Lung (tissue), 17 donors: ENCODE measurements at places on chromosomes 1 and 21.

- no peak for DNase-seq
Measured at GRCh38 chr21:46171585-46171984, 12.7 kb downstream of the SPATC1L start.

- no peak for DNase-seq
Measured at GRCh38 chr1:86939406-86939805, 25.0 kb downstream of the HS2ST1 start.

DNA sequence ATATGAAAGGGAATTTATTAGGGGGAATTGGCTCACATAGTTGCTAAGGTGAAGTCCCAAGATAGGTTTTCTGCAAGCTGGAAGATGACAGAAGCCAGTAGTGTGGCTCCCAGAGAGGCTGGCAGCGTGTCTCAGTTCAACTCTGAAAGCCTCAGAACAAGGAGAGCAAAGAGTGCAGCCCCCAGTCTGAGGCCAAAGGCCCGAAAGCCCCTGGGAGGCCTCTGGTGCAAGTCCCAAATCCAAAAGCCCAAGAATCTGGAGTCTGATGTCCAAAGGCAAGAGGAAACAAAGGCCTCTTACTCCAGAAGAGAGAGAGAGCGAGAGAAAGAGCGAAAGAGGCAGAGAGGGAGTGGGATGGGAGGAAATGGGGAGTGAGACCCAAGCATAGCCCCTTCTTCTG is 18.3 kb downstream of the KCNA2 start:
- DNase-seq = no peak

GRCh38 chr1:226949401-226949800 is 9.3 kb downstream of the COQ8A start:
- no peak for DNase-seq

GRCh38 chr1:219875860-219876259 is 52.5 kb downstream of the SLC30A10 start:
- no peak for DNase-seq

DNA sequence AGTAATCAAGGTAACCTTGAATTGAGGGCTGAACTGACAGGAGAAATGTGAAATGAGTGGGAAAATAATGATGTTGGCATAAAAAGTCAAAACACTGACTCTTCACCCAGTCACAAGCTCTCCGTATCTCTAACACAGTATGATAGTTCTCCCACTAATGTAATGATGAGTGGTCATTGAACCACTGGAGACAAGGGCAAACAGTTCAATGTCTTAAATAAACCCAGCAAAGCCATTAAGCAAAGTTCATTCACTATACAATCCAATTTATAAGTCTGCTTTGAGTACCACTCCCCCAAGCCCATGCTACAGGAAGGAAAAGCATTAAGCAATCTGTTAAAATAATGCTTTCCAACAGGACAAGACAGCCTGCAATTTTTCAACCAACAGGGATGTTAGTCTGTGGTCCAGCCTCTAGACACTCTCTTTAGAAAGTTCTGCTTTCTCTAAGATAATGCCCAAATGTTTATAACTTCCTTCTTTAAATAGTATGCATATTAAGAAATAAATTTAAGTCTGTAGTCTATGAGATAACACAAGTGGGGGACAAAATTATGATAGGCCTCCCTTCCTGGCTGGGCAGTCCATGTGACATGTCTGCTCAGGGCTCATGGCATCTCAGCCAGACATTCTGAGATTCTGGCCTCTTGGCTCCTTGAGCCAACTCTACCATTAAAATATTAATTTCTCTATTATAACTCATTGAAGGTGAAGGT is 25.5 kb upstream of the DDAH1 start:
- no peak for DNase-seq
